ENCODE measurements at places on chromosomes 11 and 22.
A peak's percentile ranks its signal among the peaks of the same experiment; 100 is the strongest.

DNA sequence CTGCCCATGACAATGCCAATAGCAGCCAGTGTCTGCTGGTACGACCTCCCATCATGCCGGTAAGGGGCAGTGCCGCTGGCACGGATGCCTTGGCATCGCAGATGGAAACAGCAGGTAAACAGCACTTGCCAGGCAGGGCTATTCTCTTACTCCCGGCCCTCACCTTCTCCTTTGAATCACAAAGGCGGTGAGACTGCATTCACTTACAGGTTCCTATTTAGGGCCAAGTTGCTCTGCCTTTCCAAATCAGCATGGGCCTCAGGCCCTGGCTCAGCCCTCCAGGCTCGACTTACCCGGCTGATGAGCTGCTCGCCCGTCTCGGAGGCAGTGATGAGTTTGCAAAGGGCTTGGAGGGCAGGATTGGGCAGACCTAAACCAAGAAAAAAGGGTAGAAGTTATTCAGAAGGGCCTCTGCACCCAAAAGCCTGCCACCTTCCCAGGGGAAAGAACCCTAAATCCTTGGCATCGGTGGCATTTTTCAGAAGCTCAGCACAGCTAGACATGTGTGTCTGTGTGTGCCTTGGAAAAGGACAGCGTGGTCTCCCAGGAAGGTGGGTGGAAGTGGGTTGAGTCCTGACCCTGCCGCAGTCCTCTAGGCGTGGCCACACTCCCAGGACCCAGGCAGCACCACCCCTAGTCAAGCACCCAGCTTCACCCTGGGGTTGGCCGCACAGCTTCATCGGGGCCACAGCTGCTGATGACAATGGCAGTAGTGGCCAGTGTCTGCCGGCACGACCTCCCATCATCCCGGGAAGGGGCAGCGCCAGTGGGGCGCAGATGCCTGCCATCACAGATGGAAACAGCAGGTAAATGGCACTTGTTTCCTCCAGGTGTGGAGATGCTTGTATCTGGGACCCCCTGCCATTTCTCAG, 73.5 kb upstream of the PITPNB start:
- H3K36me3 ChIP-seq = no peaks in the 10 kb centered on the region
- H3K4me1 ChIP-seq = no peaks in the 10 kb centered on the region
- H3K4me3 ChIP-seq = no peak overlapping the region
- no peak overlapping the region for H3K27ac ChIP-seq
- no peaks in the 10 kb centered on the region for H3K27me3 ChIP-seq

DNA sequence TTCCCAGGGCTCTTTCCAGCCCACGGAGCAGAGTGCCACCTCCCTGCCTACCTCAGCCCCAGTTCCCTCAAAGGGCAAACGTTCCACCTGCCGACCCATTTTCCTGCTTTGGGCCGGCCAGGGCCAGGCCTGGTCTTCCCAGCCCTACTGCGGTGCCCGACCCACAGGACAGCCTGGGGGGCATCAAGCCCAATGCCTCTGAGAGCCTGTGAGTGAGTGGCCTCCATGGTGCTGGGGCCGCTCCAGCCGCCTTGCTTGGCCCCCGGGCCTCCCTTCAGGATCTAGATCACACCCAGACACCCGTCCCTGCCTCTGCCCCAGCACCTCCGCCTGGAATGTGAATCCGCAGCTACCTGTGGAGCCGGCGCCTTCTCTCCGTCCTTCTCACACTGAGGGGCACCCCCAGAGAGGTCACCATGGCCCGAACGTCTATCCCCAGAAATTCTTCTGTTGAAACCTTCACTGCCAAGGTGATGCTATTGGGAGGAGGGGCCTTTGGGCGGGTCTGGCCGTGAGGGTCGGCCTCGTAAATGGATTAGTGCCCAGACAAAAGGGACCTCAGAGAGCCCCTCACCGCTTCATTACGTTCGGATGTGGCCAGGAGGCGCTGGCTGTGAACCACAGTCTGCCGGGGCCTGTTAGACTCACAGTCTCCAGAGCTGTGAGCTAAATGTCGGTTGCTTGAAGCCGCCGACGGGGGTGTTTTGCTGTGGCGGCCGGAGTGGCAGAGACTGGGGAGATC, 36.2 kb upstream of the BRSK2 start:
- DNase-seq = no peak
- H3K4me3 ChIP-seq = no peak overlapping the region
- no peaks in the 10 kb centered on the region for H3K27me3 ChIP-seq
- H3K36me3 ChIP-seq = no peaks in the 10 kb centered on the region
- H3K4me1 ChIP-seq = no peaks in the 10 kb centered on the region

GRCh38 chr11:103085758-103086365, 6.1 kb downstream of the DCUN1D5 start:
- peaks cover 83% of the 10 kb centered on the region for H3K36me3 ChIP-seq
- no peaks in the 10 kb centered on the region for H3K27me3 ChIP-seq
- peaks cover 32% of the 10 kb centered on the region for H3K4me1 ChIP-seq
- H3K4me3 ChIP-seq = no peak overlapping the region

DNA sequence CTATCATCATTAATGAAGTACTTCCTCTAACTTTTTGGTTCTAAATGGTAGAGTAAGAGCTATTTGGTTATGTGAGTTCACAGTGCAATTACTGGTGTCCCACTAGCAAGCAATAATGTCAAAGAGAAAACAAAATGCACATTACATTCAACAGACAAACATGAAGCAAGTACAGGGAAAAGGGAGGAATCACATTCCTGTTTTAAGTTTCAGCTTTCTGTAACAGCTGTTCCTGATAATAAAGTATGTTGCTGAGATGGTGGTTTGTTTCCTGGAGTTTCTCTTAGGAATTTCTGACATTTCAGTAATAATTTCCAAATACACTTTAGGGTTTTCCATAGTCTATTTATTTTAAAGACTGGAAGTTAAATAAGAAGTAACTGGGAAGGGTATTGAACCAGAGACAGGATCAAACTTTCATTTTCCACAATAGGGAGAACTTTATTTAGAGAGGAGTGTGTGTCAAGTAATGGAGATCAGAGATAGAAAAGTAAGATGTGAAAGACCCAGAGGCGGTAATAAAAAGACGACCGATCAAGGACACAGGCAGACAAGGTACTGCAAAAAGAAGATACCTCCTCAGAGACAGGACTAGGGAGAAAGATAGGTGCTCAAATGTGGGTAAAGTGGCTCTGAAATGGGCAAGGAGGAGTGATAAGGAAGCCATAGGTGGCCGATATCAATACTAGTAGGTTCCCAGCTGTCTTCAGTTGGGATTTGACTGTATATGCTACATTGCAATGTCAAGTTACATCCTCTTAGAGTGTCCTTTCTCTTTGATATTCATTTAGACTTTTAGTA, 20.8 kb upstream of the CLNS1A start:
- H3K27ac ChIP-seq = no peak overlapping the region
- H3K36me3 ChIP-seq = no peaks in the 10 kb centered on the region

DNA sequence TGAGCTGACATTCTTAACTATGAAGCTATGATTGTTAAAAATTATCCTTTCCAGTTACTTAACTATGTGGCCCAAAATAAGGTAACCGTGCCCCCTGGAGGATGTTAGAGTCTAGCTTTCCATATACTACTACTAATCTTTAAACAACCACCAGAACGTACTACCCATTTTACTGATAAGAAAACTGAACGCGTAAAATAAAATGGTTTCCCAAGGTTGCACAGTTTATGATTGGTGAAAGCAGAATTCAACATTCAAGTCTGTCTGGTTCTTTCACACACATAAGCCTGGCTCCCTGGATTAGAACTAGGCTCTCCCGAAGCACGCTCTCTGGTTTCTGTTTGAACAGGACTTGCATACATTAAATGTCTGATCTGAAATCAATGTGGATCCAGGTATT, 437.8 kb upstream of the CCDC90B start:
- H3K27ac ChIP-seq = no peak overlapping the region
- peaks cover 23% of the 10 kb centered on the region for H3K4me1 ChIP-seq
- no peaks in the 10 kb centered on the region for H3K36me3 ChIP-seq
- peak; percentile 90 for DNase-seq
- H3K4me3 ChIP-seq = peak overlapping the region; percentile 52
- no peaks in the 10 kb centered on the region for H3K27me3 ChIP-seq

Measured in Karpas-422 (cell line).